Frontal cortex (tissue), 4 donors: ENCODE measurements at places on chromosomes 1 and 21. TPM values are rescaled to one million over a fixed set of nuclear protein-coding genes. Genes with fewer than 3 reads are reported as not detected.

DNA sequence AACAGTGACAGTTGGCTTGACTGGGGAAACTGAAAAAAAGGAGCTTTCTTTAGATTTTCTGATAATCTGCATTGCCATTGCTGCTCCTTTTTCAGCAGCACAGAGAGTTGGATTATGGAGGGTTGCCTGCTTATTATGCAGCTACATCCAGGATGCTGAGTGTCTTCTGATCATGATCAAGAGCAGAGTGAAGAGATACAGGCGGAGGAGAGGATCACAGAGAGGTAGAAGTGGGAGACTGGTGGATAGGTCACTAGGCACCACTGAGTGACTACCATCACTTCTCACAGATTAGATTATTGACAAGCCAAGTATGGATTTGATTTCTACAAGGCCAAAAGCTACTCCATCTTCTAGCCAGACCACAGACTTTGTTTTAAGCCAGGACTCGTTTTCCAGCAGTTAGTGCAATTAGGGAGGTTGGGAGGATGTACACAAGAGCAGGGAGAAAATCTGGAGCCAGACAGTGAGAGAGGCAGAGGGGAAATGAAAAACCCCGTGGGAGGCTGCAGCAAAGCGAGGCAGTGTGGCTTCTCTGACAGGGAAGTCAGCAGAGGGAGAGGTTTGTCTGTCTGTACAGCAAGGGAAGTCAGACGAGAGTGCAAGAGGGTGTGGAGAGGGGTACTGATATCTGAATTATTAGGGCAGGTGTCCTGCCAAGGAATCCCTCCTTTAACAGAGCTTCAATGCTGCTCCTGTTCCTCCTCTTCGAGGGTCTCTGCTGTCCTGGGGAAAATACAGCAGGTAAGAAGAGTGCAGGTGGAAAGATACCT is at the start of gene CD1E:
Gene CD1E, plus strand, starts transcription at position 592 of the 773 bp plus-strand sequence. Its CDS starts 95 bp downstream, at position 687.
- no peak for DNase-seq

DNA sequence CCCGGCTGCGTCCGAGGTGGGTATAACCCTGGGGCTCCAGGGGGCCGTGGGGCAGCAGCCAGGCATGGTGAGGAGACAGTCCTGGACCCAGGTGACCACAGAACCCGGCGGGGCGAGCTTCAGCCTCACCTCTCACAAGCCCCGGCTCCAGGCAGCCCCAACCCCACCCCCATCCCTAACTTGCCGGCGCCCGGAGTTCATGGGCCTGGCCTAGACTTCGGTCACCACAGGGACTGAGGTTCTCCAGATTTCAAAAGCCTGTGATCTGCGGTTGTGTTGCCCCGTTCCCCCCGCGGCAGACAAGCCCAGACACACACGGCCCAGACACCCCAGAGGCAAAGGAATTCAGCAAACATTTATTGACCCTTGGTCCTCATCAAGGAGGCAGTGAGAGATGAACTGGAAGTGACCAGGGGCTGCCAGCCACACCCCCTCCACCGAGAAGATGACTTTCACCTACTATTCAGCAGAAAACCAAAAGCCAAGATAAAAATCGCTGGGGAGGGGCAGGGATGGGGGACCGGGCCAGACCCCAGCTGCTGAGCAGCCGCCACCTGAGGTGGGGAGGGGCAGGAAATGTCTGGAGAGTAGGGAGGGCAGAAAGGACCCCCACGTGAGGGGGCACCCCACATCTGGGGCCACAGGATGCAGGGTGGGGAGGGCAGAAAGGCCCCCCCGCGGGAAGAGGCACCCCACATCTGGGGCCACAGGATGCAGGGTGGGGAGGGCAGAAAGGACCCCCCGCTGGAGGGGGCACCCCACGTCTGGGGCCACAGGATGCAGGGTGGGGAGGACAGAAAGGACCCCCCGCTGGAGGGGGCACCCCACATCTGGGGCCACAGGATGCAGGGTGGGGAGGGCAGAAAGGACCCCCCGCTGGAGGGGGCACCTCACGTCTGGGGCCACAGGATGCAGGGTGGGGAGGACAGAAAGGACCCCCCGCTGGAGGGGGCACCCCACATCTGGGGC is 3.9 kb downstream of the HES4 start:
- no peak for DNase-seq

DNA sequence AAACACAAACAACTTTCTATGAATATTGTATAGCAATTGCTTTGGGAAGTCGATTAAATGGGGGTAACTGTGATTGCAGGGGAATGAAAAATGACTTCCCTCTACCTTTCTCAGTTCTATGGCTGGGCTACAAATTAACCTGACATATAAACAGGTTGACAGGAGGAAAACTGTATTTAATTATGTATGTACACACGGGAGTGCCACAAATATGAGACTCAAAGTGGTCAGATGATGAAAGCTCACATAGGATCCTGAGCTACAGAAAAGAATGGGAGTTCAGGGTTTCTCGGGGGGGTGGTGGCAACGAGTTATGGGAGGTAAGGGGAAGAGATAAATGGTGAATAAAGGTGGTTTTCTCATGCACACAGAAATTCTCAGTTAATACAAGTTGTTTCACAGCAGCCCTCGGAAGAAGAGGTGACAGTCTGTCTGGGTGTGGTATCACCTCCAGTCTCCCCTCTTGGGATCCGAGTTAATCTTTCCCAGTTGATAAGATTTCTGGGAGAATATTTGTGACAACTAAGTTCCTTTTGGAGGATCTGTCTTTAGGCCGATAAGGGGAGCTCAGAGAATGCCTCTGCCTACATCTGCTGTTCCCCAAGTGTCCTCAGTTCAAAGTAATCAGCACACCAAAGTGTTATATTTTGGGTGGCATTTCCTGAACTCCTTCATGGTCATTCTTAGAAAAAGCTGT is 26.3 kb downstream of the GADD45A start:
- DNase-seq, result no peak

GRCh38 chr1:98898940-98899339 is 105.7 kb downstream of the PLPPR5 start:
- DNase-seq, result no peak

Gene CIART
- total RNA-seq, result 2.0 TPM

Gene WLS
- 28.1 TPM for total RNA-seq

Gene CLCA4
- total RNA-seq, result not detected

Gene CFAP107
- under 0.01 TPM for total RNA-seq
